ENCODE measurements at places on chromosomes 16 and 17.

DNA sequence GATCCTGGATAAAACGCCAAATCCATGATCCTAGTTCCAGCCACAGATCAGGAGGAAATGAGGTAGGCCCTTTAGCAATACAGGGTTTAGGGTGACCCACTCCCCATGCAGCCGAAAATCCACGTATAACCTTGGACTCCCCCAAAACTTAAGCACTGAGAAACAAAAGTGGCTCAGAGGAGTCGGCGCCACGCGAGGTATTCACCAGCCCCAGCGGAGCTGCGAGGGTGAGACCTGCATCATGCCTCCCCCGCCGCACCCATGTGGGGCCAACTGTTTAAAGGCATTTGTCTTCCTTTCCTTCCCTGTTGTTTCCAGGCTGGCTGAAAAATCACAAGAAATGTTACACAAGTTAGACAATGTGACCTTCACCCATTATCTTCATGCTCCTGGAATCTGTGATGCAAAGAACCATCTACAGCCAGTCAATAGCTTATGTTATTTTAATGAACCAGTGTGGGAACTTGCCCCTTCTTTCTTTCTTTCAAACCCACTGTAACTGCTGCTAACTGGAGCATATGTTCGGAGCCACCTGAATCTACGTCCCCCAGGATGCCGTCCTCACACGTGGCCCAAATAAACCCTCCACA lies 98.2 kb upstream of the METRNL start:
- DNase-seq: no peak

DNA sequence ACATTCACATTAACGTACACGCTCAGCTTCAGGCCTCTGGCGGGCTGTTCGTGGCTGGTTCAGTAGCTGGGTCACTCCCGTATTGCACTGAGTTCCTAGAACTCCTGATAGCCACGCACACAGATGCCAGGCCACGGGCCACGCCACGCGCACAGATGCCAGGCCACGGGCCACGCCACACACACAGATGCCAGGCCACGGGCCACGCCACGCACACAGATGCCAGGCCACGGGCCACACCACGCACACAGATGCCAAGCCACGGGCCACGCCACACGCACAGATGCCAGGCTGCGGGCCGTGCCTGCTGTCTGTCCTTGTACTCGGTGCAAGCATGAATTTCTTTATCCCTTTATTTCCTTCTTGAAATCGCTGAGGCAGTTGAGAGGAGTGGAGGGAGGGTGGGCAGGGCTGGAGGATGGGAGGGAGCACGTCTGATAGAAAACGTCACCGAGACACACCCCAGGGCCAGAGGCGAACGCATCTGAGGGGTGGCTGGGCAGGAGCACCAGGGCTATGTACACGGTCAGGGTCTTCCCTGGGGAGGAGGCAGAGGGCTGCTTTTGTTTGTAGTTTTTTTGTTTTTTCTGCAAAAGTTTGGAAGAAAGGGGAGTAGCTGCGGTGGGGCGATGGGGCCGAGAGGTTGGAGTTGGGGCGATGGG lies 8.6 kb upstream of the PABPN1L start:
- DNase-seq: no peak

GRCh38 chr17:77409282-77410161 lies 268.8 kb downstream of the SEC14L1 start:
- no peak for DNase-seq

DNA sequence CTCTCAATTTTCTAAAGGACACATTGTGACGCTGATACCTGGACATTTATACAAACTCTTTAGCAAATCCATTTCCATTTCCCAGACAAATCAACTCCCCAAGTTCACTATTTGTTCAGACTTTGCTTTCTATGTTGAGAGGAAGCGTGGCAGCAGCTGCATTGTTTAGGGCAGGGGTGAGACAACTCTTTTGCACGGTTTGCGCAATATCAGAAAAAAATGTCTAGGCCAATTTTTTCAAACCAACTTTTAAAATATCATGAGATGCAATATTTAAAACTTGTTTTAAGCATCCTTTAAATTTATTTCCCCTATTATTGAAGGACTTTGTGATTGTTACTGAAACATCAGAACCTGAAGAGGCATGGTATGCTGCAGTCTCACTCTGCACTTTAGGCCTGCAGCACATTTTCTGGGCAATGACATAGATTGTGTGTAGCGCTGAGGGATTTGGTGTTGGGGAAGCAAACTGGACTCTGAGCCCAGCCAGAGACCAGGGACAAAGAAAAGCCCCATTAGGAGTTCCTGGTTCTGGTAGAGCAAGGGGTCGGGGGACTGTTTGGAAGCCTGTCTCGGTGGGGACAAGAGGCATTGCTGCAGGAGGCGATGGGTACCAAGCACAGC lies 6.4 kb upstream of the CCDC182 start:
- no peak for DNase-seq

DNA sequence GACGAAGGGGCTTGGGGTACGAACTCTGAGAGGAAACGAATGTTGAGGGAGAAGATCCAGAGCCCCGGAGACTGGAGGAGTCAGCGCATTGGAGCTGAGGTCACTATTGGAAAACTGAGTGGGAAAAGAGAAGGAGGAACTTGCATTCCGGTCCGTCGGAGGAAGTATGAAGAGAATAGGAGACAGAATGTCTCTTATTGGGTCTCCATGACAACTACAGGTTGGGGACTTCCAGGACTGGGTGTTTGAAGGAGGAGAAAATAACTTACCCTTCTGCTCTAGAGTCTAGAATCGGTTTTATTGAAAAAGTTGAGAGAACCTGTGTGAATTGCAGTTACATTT lies 537 bp downstream of the GOSR1 start:
- no peak for DNase-seq

GRCh38 chr16:22400900-22401299 lies 26.5 kb upstream of the CDR2 start:
- DNase-seq: no peak

- DNase-seq: no peak
These were observed 81.6 kb downstream of the MYH11 start for GRCh38 chr16:15775209-15775608.

Data from suprapubic skin (tissue), 4 donors.